ENCODE measurements at places on chromosomes 4 and X. TPM values are rescaled to one million over a fixed set of nuclear protein-coding genes. Genes with fewer than 3 reads are reported as not detected.

Gene TSPAN7
- not detected for total RNA-seq

Gene OCIAD1
- total RNA-seq = 110 TPM

Gene PNPLA4
- 7.0 TPM for total RNA-seq

GRCh38 chr4:54213761-54214160 is 15.3 kb upstream of the PDGFRA start:
- H3K4me1 ChIP-seq = no peaks in the 10 kb centered on the region
- no peaks in the 10 kb centered on the region for H3K36me3 ChIP-seq
- H3K27ac ChIP-seq = no peak overlapping the region

- H3K27ac ChIP-seq = no peak overlapping the region
- no peaks in the 10 kb centered on the region for H3K4me1 ChIP-seq
- no peaks in the 10 kb centered on the region for H3K36me3 ChIP-seq
- H3K4me3 ChIP-seq = no peak overlapping the region
- no peak for DNase-seq
Measured at GRCh38 chr4:157819693-157820464, 352.9 kb downstream of the GASK1B start.

GRCh38 chr4:687971-688853 is 739 bp downstream of the SLC49A3 start:
- no peaks in the 10 kb centered on the region for H3K36me3 ChIP-seq
- H3K27me3 ChIP-seq = peaks cover 62% of the 10 kb centered on the region
- DNase-seq = no peak
- no peak overlapping the region for H3K27ac ChIP-seq
- H3K4me3 ChIP-seq = no peak overlapping the region
- peaks cover 19% of the 10 kb centered on the region for H3K4me1 ChIP-seq

- DNase-seq = no peak
- no peaks in the 10 kb centered on the region for H3K4me1 ChIP-seq
- H3K27ac ChIP-seq = no peak overlapping the region
- H3K4me3 ChIP-seq = no peak overlapping the region
Measured at GRCh38 chr4:164215113-164215741, 538.7 kb upstream of the SMIM31 start.

DNA sequence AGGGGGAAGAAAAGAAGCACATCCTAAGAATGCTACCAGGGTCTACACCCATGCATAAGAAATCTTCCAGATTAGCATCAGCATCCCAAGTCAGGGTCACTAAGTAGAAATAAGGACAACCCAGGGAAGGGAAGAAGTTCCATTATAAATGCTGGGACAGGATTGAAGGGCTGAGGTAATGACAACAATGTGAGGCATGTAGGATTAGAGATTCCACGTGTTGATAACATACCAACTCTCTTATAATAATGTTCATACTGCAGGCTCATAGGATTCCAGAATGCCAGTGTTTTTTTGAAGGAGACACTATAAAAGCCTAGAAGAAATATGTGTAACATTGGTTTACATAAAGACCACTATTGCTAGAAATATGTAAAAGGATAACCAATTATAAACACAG is 201.2 kb downstream of the MID1IP1 start:
- no peaks in the 10 kb centered on the region for H3K27me3 ChIP-seq
- no peaks in the 10 kb centered on the region for H3K4me1 ChIP-seq
- H3K27ac ChIP-seq = no peak overlapping the region
- no peak overlapping the region for H3K4me3 ChIP-seq
- H3K36me3 ChIP-seq = no peaks in the 10 kb centered on the region
- DNase-seq = no peak

DNA sequence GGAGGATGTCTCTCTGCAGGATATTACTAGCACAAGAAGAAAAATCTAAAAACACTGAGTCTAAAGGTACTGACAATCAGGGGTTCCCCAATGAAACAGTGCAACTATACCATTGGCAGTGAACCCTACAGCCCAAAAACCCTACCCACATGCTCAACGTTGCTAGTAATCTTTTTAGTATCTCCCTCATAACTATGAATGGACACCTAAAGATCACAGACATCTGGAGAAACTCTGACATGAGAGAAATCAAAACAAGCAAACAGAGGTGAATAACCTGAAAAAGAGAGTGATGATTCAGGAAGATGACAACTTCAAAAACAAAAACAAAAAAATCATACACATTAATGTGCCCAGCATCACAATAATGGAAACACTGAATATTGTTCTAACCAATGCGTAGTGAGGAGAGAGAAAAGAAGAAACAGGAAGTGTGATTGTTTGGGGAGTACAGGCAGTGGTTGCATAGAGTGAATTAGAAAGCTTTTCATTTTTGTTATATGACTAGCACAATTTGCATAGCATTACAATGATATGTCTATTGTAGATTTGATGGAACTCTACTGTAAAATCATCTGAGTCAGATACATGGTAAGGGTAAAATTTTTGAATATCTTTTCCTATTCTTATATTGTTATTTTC is 78.9 kb upstream of the FMR1 start:
- H3K36me3 ChIP-seq = no peaks in the 10 kb centered on the region
- no peaks in the 10 kb centered on the region for H3K27me3 ChIP-seq
- no peaks in the 10 kb centered on the region for H3K4me1 ChIP-seq
- no peak for DNase-seq
- H3K4me3 ChIP-seq = no peak overlapping the region

GRCh38 chrX:46383006-46383405 is 162.2 kb downstream of the ZNF674 start:
- H3K36me3 ChIP-seq = no peaks in the 10 kb centered on the region
- H3K27me3 ChIP-seq = no peaks in the 10 kb centered on the region
- H3K4me3 ChIP-seq = no peak overlapping the region

Data from T-cell (primary cell).